ENCODE measurements at places on chromosomes 4 and X.

DNA sequence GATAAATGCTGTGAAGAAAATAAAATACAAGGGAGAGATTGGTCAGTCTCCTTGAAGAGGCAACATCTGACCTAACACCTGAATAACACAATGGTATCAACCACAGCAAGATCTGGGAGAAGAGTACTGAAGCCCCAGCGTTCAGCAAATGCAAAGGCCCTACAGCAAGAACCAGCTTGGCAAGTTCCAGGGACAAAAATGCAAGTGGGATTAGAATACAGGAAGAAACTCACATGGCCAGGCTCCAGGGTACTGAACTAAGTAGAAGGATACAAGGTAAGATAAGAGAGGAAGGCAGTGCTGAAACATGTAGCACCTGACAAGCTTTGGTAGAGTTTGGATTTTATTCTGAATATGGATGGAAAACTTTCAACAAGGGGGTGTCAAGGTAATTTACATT, 3.6 kb downstream of the SMIM14 start:
- no peak for DNase-seq

GRCh38 chr4:169205075-169205743, 65.5 kb downstream of the SH3RF1 start:
- no peak for DNase-seq

DNA sequence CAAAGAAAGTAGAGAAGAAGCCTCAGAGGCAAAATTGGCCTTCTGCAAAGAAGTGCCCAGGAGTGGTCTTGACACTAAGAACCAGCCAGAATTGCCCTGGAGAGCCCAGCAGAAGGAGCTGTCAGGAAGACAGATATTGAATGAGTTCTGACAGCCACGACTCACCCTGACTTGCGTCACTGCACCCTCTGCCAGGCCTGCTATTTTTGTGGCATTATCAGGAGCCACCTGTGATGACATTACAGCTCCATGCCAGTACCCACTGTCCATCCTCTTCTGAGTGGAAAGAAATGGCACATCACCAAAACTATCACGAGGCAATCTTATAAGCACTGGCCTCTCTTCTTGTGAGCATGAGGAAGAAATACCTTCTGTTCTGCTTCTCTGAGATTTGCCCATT, 67.7 kb downstream of the SMIM20 start:
- DNase-seq = no peak

GRCh38 chrX:16347968-16348670, 180.8 kb downstream of the MAGEB17 start:
- DNase-seq = no peak

GRCh38 chrX:129655547-129656249, 942 bp upstream of the APLN start:
- no peak for DNase-seq

- DNase-seq = no peak
Observed at GRCh38 chr4:152738827-152739226, 40.7 kb downstream of the TIGD4 start.

GRCh38 chr4:161280929-161281328, 882.9 kb downstream of the FSTL5 start:
- DNase-seq = no peak
